Kidney tubule cell (primary cell): ENCODE measurements at places on chromosomes 6 and 20.
A peak's percentile ranks its signal among the peaks of the same experiment; 100 is the strongest.

DNA sequence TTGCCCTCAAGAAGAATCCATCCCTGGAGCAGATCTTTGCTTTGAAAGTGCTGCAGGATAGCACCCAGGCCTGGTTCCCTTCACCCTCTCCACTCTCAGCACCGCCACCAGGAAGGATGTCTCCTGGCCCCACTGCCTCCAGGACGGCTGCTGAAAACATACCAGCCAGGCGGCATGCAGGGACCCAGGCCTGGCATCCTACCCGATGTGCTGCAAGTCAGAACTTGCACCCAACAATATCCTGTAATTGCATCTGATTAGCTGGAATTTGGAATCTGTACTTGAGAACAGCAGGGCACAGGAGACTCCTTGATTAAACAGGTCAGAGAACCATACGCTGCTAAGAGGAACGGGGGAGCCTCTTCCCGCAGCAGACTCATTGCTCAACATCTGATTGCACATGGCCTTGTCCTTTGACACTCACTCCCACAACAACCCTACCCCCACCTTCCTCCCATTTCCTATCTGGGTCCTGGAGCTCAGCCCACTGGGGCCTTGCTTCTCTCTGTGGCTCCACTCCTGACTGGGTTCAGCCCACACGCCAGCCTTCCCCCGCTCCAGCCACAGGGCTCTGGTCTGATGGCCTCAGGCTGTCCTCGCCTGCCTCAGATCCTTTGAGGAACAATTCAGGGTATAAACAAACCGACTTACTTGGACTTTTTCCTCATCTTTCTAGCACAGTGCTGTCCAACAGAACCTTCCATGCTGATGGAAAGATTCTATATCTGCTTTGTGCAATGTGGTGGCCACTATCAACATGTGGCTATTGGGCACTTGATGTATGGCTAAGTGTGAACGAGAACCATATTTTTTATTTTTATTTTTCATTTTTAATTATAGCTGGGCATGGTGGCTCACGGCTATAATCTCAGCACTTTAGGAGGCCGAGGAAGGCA is 78.0 kb downstream of the FGD2 start:
- DNase-seq = no peak

DNA sequence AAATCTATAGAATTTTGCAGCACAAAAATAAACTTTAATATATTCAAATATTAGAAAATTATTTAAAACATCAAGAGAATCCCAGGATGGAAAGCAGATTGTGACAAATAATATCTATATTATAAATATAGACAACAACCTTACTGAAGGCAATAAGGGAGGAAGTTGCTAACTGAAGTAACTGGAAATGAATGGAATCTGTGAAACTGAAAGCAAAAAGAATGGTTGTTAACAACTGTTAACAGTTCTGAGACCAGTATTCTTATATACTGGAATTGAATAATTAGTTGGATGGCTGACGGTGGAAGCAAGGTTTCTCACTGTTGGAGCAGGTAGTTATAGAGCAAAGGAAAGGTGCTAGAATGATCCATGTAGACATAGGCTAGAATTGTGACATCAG is 220.4 kb downstream of the PLCB1 start:
- DNase-seq = no peak

DNA sequence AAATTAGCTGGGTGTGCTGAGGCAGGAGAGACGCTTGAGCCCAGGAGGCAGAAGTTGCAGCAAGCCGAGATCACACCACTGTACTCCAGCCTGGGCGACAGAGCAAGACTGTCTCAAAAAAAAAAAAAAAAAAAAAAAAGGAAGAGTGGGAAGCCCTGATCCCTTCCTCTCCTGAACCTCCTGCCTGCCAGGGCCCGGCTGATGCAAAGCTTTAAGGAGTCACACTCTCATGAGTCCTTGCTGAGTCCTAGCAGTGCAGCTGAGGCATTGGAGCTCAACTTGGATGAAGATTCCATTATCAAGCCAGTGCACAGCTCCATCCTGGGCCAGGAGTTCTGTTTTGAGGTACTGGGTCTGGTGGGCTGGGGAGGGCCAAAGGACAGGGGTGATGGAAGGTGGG is 15.1 kb downstream of the SYNGAP1 start:
- DNase-seq = no peak

- DNase-seq = no peak
These were observed 8.0 kb downstream of the PNISR start for GRCh38 chr6:99416892-99417767.

- DNase-seq = no peak
These were observed 69.0 kb downstream of the AFG1L start for GRCh38 chr6:108363889-108364313.

- no peak for DNase-seq
These were observed 43.9 kb downstream of the CDH4 start for GRCh38 chr20:61295682-61296628.

- peak; percentile 83 for DNase-seq
These were observed 119.4 kb downstream of the JARID2 start for GRCh38 chr6:15365273-15365687.

- DNase-seq = no peak
These were observed 81.0 kb upstream of the ENPP5 start for GRCh38 chr6:46251583-46252339.

DNA sequence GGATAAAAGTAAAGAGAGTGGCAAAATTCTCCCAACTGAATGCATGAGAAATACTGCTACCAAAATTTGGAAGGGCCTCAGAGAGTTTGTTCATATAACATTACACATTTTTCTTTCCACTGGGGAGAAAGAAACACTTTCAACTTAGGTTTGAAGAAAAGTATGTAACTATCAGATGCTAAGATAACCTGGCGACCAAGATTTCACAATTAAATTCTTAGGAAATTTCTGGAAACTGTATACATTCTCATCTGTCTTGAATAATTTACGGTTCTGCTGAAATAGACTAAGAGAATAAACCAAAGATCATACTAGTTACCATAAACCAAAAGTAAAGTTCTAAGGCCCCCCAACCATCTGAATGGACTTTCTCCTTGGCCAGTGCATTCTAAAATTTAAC is 413.0 kb upstream of the RUNX2 start:
- no peak for DNase-seq

- no peak for DNase-seq
These were observed 26.2 kb upstream of the CHRNA4 start for GRCh38 chr20:63387393-63387792.

GRCh38 chr6:75605635-75606034 is 4.0 kb downstream of the SENP6 start:
- no peak for DNase-seq

DNA sequence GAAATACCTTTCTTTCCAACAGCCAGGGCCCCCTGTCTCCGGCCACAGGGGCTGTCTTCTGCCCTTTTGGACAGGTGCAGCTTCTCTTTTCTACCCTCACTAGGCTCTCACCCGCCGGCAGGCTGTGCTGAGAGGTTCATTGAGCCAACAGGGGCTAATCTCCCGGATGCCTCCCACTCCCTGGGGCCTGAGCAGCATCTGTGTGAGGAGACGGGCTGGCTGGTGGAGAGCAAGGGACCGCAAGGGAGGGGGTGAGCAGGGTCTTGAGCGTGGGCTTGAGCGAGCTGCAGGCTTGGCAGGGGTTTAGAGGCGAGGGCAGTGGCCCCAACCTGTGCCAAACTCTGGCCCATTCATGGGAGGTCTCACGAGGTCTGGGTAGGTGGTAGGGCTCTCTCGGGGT is 56.5 kb upstream of the CST7 start:
- no peak for DNase-seq

DNA sequence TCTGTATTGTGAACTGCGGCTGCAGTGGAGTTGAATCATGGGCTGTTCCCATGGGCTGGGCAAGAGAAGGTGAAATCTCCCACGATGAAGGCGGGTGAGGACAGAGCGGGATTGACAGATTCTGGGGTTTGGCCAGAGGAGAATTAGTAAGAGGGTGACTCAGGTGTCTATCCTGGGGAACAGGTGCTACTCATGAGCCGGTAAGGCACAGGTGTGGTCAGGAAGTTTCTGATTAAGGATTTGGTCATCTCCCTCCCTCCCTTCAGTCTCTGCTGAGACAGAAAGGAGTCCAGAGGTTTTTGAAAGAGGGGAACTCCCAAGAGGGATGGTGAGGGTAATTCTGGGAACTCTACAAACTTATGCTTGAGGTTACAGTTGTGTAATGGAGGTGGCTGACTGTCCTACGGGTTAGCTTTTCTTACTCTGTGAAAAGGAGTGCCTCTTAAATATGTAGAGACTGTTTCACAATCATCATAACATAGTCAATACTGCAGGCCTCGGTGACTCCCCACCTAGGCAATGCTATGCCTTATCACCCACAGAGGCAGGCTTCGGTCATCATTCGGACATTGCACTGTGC is 31.5 kb downstream of the SERPINB1 start:
- DNase-seq = peak; percentile 97

DNA sequence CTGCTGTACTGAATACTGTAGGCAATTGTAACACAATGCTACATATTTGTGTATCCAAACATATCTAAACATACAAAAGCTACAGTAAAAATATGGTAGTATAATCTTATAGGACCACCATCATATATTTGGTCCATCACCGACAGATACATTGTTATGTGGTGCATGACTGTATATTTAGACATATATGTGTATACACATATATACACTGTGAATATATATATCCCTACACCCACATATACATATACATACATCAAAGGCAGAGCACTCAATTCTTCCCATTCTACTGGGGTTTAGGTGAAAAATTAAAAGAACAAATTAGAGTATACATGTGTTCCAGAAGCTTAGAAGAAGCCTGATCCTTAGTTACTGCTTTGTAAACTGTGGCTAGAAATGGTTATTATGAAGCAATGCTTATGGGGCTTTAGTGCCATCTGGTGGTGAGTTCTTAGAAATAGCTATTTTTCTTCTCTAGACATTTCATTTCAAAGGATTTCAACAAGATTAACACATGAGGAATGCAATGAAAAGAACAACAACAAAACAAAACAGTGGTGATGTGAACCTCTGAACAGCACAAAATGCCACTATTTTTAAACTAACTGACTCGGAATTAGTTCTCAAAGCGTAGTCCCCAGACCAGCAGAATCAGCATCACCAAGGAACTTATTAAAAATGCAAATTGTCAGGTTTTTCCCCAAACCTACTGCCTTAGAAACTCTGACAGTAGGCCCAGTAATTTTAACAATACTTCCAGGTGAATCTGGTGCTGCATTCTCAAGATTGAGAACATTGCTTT is 38.0 kb downstream of the PKHD1 start:
- peak; percentile 57 for DNase-seq

DNA sequence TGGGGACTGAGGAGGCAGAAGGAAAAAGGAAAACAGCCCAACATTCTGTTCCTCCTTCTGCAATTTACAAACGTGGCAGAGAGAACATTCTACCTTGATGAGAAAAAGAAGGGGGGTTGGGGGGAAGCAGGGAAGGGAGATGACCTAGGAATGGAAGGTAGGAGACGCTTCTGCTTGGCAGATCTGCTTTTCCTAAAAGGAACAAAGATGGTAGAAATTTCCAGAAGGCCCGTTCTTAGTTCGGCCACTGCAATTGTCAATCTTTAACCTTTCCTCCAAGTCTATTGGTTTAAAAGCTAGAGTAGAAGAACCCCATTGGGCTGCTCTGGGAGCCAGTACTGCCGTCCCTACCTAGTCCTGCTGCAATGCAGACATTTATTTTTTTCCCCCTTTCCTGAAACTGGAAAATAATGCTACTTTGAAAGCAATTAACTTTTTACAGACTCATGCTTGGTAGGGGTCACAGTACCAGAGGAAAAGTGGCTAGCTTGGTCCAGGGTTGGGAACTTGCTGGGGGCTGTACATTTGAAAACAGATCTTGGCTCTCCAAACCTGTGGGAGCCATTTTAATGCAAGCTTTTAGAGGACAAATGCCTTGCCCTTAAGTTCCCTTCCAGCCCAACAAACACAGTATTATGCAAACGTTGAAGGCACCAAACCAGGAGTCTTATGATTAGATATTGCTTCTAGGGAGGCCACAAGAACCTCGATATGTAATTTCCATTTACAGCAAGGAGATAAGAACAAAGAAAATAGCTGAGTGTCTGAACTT is 2.6 kb downstream of the ZMYND8 start:
- peak; percentile 53 for DNase-seq

DNA sequence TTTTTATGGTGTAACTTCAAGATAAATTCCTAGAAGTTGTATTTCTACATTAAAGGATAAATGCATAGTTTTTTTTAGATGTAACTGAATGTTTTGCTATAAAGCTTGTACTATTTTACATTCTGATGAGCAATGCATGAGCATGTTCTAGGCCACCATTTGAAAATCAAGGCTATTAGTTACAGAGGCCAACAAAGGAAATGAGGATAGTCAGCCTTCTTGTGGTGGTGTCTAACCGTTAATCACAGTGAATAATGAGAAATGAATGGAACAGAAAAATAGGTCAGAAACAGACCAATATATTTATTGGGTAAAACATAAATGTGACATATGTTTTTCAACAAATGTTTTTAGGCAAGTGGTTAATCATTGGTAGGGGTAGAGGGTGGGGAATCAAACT is 37.6 kb upstream of the L3MBTL3 start:
- no peak for DNase-seq

DNA sequence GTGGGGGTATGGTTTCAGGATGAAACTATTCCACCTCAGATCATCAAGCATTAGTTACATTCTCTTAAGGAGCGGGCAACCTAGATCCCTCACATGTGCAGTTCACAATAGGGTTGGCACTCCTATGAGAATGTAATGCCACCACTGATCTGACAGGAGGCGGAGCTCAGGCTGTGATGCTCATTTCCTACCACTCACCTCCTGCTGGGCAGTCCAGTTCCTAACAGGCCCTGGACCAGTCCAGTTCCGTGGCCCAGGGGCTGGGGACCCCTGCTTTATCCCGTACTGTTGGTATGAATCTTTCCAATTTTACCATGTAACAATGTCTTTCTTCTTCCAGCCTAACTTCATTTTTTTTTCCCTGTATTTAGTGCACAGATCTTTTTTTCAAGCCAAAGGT is 94.9 kb downstream of the OGFRL1 start:
- no peak for DNase-seq

- no peak for DNase-seq
These were observed 177.6 kb downstream of the THBS2 start for GRCh38 chr6:169075915-169076654.

GRCh38 chr6:167552961-167553735 is 228.3 kb downstream of the TTLL2 start:
- DNase-seq = no peak

DNA sequence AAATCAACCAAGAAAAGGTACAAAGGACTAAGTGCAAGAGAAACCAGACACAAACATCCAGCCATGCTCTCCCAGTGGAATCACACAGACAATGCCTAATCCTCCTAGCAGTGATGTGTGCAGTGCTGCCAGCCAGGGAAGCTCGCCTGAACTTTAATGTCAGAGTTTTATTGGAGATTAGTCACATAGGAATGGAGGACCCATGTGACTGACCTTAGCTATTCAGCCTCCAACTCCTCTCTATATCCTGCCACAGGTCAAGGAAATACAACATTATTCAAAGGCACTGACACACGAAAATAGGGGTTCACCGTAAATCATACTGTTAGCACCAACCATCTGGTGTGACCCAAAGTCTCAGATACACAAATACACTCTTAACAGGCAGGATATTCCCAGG is 684.6 kb downstream of the DOK5 start:
- DNase-seq = peak; percentile 67
